ENCODE measurements at places on chromosomes 3 and 15.

DNA sequence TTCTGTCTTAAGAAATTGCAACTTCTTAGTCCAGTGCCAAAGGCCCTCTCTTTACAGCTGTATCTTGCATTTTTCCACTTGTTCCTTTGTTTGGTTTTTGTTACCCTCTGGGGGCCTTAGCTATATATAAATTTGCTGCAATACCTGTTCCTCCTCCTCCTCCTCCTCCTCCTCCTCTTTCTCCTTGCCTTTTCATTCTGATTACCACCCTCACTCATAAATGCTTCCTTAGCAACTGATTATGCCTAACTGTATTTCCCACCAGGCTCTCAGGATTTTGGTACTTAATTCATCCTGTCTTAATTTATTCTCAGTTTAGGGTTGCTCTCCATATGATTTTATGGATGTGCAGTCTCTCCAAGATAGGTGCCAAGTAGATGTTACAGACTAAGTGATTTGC is 65.7 kb downstream of the SLMAP start:
- no peak for DNase-seq

- no peak for DNase-seq
These were observed 63.6 kb downstream of the LINGO1 start for GRCh38 chr15:77568973-77569728.

- no peak for DNase-seq
These were observed 210.5 kb downstream of the FOXP1 start for GRCh38 chr3:71372911-71373637.

DNA sequence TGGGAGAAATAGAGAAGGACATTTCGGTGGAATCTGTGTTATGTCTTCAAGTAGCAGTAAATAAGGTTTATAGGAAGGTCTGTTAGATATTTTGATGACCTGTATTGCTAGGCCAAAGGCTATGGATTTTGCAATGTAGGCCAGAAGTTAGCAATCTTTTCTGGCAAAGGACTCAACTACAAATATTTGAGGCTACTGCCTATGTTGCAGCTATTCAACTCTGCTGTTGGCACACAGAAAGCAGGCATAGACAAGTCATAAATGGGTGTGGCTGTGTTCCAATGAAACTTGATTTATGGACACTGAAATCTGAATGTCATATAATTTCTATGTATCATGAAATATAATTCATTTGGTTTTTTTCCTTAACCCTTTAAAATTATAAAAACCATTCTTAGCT is 438.7 kb upstream of the C2CD4B start:
- DNase-seq = no peak

GRCh38 chr15:92075764-92076163 is 222.3 kb downstream of the SLCO3A1 start:
- no peak for DNase-seq

Data from stimulated activated CD8-positive, alpha-beta memory T cell treated with anti-CD3 and anti-CD28 coated beads, Interleukin-7, amount 100 ng/mL, for 1 hour (primary cell).